ENCODE measurements at places on chromosomes 3 and 15.

DNA sequence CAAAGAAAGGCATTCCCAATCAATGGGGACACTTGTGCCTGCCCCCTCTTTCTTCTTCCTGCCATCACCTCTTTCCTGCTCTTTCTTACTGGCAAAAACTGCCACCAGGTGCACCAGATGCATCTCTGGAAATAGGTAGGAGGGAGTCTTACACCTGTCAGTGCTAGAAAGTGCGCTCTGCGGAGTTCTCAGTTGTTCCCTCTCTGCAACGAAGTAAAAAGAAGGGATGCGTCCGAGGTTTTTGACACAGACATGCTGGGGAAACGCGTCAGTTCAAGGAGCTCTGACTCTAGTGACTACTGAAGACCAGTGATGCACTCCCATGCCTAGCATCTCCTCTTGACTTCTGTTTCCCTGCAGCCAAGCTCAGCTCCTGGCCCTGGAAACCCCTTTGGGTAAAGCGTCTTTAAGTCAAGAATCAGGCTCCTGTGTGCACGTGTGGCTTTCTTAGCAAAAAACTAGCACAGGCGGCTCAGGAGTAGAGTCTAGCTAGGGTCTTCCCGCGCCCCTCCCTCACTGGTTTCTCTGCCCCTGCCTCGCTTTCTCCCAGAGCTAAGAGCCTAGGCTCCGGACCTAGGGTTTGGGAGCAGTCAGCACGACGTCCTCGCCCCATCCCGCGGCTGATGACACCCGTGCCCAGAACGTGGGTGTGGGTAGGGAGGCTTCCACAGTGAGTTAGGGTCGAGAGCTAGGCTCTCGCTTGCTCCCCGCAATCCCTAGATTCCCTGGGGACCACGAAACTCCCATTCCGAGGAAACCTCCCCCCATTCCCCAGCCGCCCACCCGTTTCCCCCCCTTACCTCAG lies 564 bp upstream of the GRM7 start:
- no peak for DNase-seq

- DNase-seq, result no peak
These were observed 120.1 kb downstream of the ANP32A start for GRCh38 chr15:68700455-68701123.

DNA sequence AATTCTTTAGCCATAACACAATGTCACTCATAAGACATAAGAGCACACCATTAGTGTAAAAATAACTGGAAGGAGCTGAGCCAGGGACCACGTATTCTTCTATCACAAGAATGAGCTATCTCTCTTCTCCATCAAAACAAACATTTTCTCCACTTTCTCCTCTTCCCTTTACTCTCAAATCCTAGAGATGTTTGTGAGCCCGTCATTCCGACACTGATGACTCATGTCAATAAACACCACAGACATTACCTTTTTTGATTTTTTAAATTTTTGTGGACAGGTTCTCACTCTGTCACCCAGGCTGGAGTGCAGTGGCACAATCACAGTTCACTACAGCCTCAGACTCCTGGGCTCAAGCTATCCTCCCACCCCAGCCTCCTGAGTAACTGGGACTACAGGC lies 86.6 kb downstream of the MEX3B start:
- no peak for DNase-seq

GRCh38 chr3:193367868-193368267 lies 10.7 kb downstream of the ATP13A5 start:
- no peak for DNase-seq

DNA sequence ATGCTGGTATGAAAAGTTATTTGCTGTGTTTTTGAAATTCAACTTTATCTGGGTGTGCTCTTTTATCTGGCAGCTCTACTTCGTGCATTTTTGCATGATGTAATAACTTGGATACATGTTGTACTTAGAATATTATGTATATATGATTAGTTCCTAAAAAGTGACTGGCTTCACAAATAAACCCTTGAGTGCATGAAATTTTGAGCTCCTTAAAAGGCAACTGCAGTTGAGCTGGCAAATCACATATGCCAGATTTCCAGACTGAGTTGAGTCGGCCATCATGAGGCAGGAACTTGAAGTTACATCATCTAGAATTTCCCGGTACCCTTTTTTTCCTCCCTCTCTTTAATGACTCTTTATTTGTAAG lies 162.5 kb downstream of the FNDC3B start:
- no peak for DNase-seq

- DNase-seq, result no peak
These were observed 116.7 kb downstream of the DLG1 start for GRCh38 chr3:197181741-197182140.

All from activated CD4-positive, alpha-beta T cell treated with anti-CD3 and anti-CD28 coated beads for 4 hours (primary cell).